ENCODE measurements at places on chromosomes 5 and 9.
A peak's percentile ranks its signal among the peaks of the same experiment; 100 is the strongest.

DNA sequence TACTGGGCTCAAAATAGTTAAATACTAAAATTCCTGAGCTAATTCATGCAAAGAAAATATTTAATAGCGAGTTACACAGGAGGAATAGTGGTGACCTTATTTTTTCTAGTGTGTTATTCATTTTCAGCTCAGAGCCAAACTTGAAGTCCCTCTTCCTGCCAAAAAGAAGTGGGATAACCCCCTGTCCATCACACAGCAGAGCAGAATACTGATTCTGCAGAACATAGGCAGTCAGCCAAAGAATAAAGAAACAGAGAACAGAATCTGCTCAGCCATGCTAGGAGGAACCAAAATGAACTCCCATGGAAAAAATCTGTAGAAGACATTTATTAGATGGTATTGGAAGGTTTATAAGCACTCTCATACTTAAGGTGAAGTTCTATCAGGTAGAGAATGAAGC is 49.4 kb upstream of the GRIN3A start:
- no peak for DNase-seq

DNA sequence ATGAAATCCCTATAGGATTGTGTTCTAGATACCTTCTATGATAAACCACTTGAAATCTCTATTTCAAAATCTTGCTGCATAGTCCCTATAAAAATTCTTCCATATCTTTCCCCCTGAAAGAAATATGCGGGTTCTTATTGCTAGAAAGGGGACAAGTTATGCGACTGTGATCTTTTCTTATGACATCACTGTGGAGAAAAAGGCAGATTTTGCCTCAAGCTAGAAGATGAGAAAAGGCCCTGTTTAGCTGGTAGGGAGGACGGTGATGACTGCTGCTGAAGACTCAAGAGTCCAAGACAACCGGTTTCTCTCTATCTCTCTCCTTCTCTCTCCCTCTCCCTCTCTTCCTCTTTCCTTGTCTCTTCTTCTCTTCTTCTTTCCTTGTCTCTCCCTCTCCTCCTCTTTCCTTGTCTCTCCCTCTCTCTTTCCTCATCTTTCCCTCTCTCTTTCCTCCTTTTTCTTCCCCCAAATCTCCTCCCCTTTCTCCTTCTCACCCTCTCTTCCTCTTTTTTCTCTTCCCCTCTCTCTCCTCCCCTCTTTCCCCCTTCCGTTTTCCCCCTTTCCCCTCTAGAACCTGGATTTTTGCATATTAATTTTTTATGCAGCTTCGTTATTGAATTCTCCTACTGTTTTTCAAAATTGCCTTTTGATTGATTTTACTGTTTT is 5.3 kb downstream of the OR2S2 start:
- no peak for DNase-seq

DNA sequence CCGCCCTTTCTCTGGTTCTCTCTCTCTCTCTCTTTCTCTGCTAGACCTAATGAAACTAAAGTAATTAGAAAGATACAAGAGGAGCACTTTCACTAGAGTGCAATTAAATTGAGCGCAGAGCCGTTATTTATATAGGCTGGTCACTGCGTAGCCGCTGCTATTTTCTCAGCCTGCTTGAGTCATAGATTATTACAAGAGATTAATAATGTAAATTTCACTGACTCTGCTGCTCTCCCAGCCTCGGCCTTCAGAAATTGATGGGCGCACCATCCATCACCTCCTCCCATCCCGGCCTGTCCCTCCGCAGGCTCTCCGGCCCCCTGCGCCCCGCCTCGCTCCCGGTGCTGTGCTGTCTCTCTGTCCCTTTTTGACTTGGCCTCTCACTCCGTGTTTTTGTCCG is 268.0 kb upstream of the MVB12B start:
- no peak for DNase-seq

DNA sequence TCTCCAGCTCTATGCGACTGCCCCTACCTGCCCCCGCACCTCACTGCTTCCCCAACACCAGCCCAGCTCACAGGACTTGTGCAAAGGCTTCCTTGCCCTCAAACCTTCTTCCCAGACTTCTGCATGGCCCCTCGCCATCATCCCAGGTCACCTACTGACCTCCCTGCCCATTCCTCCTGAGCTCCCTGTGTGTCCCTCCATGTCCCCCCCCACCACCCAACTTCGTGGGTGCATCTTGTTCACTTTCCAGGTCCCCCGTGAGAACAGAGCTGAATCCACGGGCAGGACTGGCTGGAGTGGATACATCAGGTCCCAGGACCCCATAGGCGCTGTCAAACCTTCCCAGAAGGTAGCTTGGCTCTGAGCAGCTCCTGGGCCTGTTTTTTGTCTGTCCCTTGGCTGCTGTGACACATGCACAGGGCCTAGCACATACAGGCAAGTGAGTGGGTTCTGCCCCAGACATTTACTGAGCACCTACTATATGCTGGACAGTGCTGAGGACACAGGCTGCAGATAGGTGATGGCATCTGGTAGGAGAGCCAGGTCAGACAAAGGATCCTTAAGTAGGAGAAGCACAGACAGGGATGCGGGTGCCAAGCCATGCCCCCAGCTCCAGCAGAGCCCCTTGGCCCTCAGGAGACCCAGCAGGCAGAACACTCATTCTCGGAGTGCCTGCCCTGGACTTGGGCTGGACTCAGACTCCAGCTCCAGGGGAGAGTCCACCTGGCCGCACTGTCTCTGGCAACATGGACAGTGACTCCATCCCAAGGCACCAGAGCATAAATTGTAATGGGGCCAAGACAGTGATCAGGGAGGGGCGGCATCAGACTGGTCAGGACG is 15.0 kb downstream of the NINJ1 start:
- no peak for DNase-seq

DNA sequence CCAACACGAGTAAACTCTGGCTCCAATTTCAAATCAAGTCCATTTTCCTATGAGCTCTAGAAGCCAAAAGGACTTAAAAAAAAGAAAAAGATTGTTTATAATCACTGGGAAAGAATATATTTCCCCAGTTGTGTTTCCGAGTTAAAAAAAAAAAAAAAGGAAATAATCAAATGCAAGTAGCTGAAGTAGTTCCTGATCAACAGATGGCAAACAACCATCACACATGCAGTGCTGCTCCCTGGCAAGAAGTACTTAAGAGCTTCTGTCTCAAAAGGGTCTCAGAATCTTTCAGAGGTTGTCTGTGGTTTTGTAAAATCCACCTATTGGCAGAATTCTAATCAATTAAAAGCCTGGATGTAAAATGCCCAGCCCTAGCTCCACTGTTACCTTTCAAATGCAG is 387.9 kb downstream of the RAB3C start:
- DNase-seq: no peak

DNA sequence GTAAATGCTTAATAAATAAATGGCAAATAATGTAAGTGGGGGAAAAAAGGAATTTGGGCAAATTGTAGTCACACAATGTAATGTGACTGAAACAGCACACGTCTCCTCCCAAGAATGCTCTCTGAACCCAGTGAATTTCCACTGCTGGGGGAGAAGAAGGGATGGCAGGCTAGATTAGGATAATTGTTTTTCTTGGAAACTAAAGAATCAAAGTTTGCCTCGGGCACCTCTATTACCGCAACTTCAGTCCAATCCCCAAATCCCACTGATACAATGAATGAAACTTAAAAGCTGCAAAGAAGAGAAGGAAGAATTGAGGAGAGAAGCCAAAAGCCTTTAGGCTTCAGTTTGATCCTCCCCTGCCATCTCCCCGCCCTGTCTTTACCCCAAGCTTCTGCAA is 423.2 kb upstream of the PAPPA start:
- DNase-seq: no peak

- no peak for DNase-seq
These were observed 845 bp downstream of the ADGRD2 start for GRCh38 chr9:124450931-124451661.

- no peak for DNase-seq
These were observed 27.9 kb downstream of the USP20 start for GRCh38 chr9:129863059-129863690.

DNA sequence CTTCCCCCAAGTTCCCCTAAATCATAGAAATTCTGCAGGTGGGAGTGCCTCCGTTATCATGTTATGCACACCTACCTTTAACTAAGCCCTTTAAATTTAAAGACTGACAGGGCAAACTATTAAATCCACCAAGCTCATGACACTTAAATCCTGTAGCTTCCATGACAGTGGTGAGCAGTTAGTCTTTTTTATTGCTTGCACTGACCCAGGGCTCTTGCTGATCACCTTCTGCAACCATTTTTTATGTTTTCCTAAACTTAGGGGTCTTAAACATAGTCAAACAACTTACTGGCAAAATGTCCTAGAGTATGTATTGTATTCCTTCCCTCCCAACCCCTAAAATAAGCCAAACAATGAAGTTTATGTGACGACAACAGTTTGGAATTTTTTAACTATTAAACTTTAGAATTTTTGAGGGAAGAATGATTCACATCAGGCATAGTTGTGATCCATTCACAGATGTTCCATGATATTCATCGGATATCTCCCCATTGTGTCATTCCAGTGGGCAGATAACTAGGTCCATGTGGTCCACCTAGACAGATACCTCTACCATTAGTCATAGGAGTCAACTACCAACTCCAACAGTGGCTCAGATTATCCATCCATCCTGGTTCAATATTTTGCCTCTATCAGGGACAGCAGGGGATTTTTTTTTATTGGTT is 283.1 kb downstream of the ADAMTS6 start:
- peak; percentile 73 for DNase-seq

GRCh38 chr9:136690806-136691261 is 3.6 kb upstream of the AGPAT2 start:
- DNase-seq: no peak

GRCh38 chr9:23492126-23493002 is 333.7 kb downstream of the ELAVL2 start:
- peak; percentile 54 for DNase-seq

DNA sequence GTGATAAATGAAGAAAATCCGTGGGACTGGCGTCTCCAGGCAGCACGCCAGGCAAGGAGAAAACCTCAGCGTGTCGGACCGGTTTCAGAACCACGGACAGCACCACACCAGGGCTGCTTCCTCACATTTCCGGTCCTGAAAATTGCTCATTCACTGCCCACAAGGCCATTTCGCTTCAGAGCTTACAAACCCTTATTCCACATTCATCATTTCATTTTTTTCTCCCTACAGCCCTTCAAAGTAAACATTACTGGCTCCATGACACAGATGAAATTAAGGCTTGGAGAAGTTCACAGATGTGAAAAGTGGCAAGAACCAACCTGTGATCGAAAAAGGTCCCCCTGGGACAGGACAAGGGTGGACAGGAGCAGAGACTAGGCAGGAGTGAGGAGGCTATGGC is 1.5 kb upstream of the GPRIN1 start:
- DNase-seq: peak; percentile 40

- DNase-seq: no peak
These were observed 37.2 kb downstream of the PDE4D start for GRCh38 chr5:59856358-59856757.

- DNase-seq: no peak
These were observed 15.6 kb upstream of the BRD3 start for GRCh38 chr9:134083451-134083850.

Measured in SW480 (cell line).